Fibroblast of lung (primary cell): ENCODE measurements at places on chromosomes 5 and 9.

- no peak for DNase-seq
These were observed 101.4 kb upstream of the SLC44A1 start for GRCh38 chr9:105143136-105143430.

- DNase-seq: no peak
These were observed 2331.9 kb downstream of the MAT2B start for GRCh38 chr5:165837286-165837685.

GRCh38 chr5:80904533-80905187 is 55.5 kb upstream of the RASGRF2 start:
- DNase-seq: no peak

DNA sequence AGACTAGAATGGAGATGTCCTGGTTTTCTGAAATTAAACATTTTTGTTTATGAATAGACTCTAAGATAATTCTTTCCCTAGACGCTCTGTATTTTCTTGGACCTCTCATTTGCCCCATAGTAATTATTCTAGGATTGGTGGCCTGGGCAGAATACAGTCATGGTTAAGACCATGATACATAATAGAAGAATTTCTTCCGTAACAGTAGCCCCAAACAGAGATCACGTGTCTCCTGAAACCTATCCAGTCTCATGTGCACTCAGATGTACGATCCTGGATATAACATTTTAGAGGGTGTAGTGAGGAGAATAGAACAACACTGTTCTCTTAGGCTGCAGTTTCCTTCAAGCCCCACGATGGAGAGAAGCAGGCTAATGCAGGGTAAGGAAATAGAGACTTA is 22.3 kb downstream of the PCDHAC2 start:
- DNase-seq: no peak

DNA sequence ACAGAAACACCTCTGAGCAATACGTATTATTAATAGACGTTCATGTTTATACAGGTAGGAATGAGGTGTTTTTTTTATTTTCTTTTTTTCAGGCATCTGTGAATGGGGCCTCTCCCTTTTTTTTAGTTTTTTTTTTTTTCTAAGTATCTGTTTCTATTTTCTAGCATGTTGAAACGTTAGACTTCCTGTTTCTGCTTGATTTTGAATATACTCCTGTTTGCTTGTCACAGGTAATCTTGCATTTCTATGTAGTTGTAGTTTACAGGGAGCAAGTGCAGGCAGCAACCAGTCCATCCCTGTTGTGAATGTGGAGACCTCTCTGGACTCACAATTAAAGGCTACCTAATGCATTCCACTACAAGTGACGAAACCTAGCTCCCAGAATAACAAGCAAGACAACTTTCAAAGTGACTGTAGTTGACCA is 22.8 kb upstream of the TNFAIP8 start:
- DNase-seq: no peak

DNA sequence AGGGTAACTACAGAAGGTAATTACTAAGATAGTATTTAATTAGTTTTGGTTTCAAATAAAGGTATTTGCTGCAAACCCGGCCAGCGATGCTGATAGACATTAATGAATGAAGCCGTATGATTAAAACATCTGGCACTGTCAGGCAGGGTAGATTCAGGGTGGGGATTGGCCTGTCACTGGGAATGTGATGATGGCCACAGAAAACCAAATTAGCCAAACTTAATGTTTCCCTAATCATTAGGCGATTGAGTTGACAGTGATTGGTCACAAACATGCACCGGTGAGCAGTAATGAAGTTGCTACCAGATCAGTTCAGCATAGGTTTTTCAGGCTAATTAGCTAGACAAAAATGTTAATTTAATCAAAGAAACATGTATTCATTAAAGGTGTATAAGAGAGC is 107.5 kb downstream of the SGCD start:
- no peak for DNase-seq

- DNase-seq: no peak
These were observed 107.9 kb upstream of the ZNF366 start for GRCh38 chr5:72615061-72615460.

GRCh38 chr9:94745806-94746540 is 19.5 kb downstream of the AOPEP start:
- DNase-seq: no peak

GRCh38 chr9:103281126-103281525 is 286.0 kb downstream of the CYLC2 start:
- no peak for DNase-seq

GRCh38 chr5:148342371-148343045 is 7.1 kb downstream of the SPINK9 start:
- DNase-seq: no peak

DNA sequence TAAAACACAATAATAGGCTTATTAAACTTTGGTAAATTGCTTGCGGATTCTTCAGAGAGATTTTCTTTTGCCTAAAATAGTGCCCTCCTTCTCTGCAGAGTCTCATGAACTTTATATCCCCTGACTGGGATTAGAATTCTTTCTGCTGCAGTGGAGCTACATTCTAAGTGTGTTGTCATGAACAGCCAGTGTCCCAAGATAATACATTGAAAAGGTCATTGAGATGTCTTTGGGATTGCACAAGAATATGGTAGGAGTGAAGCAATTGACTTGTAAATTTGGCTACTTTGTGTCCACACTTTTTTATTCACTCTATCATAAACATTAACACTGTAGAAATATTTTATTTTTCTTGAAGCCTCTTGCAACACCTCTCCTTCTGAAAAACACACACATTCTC is 604.5 kb downstream of the GABRG2 start:
- no peak for DNase-seq

DNA sequence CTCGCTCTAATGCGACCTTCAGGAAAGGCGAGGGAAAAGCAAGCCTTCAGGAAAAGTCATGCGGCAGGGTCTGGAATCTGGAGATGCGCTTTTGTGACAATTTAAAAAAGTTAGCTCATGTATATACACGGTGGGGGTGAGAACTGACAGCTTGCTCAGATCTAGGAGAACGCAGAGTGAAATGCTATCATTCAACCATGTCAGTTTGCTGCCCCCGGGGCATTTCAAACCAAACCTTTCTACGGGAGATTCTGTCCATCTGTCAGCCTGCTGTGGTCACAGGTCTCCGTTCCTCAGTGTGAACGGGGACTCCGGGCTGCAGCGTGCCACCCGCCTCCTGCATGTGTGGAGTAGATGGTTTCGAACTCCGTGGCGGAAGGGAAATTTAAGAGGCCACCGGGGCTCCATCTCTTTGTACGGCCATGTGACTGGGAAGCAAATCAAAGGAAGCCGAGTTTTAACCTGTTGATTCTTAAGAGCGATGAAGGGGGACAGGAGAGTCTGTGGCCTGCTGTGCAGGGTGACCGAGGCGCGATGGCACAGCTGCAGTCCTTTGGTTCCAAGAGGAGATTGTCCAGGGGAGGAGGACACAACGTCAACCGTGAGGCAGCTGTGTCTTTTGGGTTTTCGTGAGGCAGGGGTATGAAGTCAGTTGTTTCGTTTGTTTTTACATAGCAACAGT is 45.9 kb downstream of the OTULIN start:
- DNase-seq: no peak

DNA sequence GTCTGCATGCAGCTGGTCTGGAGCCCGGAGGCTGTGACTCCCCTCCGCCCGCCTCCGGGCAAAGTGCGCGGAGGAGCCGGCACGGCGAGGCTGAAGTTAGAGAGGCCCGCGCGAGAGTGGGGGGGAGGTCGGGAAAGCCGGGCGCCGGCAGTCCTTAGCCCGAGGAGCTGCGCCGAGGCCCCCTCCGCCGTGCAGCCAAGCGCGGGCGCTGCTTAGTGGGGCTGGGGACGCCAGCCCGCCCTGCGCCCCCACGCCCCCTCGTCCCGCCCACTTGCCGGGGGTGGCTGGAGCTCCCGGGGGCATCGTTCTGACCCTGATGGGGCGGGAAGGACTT is 403 bp downstream of the NINJ1 start:
- peak; percentile 83 for DNase-seq
